Heart left ventricle (tissue), 16 donors: ENCODE measurements at places on chromosomes 5 and 9. TPM values are rescaled to one million over a fixed set of nuclear protein-coding genes. Genes with fewer than 3 reads are reported as not detected.

DNA sequence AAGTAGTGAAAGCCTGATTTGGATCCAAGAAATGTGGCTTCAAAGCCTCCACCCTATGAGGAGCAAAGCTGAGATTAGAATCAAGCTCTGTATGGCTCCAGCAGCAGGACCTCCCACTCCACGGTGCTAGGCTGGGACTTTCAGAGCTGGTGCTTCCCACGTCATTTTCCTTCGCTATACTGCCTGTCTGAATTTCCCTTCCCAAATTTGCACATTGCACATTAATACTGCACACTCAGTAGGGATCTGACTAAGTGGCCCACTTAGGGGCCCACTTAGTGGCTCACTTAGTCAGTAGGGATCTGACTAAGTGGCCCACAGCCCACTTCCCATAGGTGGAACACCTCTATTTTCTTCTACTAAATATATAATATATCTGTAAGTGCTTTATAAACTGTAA, 14.1 kb upstream of the SPDL1 start:
- no peak for DNase-seq

DNA sequence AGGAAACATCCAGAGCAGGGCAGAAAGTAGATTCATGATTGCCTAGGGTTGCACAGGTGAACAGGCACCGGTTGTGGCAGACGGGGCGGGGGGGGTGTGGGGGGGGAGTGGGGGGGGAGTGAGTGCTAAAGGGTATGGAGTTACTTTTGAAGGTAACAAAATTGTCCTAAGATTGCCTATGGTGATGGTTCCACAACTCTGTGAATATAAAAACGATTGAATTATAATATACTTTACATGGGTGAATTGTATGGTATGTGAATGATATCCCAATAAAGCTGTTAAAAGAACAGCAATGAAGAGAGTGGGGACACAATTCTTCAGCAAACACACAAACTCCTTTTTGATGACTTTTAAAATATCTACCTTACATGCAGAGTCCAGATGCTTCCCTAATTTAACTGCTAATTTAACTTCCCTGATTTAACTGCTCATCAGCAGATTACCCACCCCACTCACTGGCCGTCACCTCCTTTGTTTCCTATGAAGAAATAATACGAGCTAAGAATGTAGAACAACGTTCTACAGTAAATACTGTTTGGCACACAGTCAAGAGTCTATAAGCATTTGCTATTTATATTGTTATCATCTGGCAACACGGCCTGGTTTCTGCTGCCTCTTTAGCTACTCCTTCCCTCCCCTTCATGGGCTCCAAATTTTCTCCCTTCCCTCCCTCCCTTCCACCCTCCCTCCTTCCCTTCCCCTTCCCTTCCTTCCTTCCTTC, 83.5 kb downstream of the PTCH1 start:
- DNase-seq = no peak

DNA sequence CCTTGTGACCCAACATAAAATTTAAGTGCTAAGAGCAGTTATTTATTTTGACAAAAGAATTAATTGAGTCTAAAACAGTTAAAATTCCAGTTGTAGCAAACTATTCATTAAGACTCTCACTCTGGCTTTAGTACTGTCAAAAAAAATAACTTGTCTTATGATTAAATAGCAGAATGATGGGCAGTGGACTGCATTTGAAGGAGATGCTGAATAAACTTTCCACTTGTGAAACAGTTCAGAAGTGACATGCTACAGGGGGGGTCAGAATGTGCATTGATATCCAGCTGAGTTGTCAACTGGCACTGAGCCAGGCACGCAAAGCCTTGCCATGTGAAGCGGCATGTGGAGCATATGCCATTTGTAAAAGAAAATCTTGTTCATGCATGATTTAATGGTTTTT, 76.0 kb downstream of the FCHO2 start:
- DNase-seq = no peak

GRCh38 chr9:112279501-112279900, 53.9 kb downstream of the PTBP3 start:
- no peak for DNase-seq

Gene PCDHB12
- 0.81 TPM for total RNA-seq
